ENCODE measurements at places on chromosomes 1 and 21.

DNA sequence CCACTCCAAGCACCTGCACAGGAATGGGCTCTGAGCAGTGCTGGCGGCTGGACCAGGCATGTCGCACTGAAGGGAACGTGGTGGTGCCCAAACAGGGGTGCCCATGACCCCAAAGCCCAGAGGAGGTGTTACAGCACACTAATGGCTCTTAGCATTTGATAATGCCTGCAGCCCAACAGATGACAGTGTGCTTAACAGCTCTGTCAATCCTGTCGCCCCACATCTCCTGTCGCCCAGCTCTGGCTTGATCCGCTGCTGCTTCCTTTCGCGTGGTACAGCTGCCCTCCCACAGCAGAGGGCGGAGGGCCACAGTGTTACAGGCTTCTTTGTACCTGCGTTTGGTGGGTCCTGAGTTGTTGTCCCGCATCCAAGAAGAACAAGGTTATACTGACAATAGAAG is 32.2 kb upstream of the CR1L start:
- no peak for DNase-seq

- DNase-seq = no peak
These were observed 58.0 kb upstream of the LAPTM5 start for GRCh38 chr1:30815556-30815955.

- DNase-seq = no peak
These were observed 226.2 kb downstream of the AJAP1 start for GRCh38 chr1:4880626-4881025.

- DNase-seq = no peak
These were observed 12.3 kb upstream of the IL22RA1 start for GRCh38 chr1:24155011-24155782.

GRCh38 chr1:233375653-233376052 is 48.1 kb downstream of the MAP3K21 start:
- DNase-seq = no peak

GRCh38 chr1:76137746-76138145 is 63.2 kb downstream of the ST6GALNAC3 start:
- DNase-seq = no peak

DNA sequence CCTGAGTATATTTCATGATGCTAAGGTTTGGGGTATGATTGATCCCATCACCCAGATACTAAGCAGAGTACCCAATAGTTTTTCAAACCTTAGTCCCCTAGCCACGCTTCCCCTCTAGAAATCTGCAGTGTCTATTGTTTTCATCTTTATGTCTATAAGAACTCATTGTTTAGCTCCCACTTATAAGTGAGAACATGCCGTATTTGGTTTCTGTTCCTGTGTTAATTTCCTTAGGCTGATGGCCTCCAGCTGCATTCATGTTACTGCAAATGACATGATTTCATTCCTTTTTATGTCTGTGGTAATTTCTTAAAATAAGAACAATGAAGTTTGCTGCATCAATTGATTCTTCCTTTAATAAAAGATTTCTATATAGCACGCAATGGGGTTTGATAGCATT is 301.3 kb downstream of the PLPP3 start:
- DNase-seq = no peak

GRCh38 chr1:17546946-17547670 is 7.6 kb downstream of the ARHGEF10L start:
- DNase-seq = no peak

DNA sequence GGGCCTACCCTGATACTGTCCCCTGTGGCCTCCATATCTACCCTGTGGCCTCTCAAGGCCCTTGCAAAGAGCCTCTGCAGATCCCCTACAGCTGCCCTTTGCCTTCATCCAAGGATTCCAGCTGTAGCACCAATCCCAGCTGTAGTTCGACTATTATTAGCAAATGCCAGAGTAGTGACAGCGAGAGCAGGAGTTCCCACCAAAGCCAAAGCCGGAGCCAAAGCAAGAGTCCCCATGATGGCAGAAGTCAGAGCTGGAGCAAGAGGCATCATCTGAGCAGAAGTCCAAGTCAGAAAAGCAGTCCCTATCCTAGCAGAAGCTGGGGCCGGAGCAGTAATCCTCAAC is 2.7 kb downstream of the NSUN4 start:
- DNase-seq = no peak

DNA sequence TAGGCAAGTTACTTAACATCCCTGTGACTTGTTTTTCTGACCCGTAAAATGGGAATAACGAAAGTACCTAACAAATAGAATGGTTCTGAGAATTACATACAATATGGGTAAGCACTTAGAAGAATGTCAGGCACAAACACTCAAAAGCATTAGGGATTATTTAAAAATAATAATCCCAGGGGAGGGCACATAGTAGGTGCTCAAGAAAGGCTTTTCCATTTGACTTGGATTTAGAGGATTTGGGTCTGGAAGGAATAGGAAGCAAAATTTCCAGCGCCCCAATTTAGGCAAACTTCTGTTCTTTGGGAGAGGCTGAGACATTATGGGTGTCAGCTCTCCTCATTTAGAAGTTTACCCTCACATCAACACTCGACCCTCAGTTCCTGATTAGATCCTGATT is 115.5 kb downstream of the SYF2 start:
- DNase-seq = no peak

- no peak for DNase-seq
These were observed 172.9 kb upstream of the HOOK1 start for GRCh38 chr1:59641836-59642235.

DNA sequence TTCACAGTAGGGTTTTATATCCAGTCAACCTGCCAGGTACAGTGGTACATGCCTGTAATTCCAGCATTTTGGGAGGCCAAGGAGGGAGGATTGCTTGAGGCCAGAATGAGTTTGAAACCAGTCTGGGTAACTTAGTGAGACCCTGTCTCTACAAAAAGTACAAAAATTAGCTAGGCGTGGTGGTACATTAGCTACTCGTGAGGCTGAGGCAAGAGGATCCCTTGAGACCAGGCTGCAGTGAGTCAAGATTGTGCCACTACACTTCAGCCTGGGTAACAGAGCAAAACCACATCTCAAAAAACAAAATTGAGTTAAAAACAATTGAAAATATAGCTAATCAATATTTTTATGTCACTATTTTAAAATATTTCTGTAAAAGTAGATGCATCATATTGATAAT is 33.2 kb downstream of the DDI2 start:
- DNase-seq = no peak

DNA sequence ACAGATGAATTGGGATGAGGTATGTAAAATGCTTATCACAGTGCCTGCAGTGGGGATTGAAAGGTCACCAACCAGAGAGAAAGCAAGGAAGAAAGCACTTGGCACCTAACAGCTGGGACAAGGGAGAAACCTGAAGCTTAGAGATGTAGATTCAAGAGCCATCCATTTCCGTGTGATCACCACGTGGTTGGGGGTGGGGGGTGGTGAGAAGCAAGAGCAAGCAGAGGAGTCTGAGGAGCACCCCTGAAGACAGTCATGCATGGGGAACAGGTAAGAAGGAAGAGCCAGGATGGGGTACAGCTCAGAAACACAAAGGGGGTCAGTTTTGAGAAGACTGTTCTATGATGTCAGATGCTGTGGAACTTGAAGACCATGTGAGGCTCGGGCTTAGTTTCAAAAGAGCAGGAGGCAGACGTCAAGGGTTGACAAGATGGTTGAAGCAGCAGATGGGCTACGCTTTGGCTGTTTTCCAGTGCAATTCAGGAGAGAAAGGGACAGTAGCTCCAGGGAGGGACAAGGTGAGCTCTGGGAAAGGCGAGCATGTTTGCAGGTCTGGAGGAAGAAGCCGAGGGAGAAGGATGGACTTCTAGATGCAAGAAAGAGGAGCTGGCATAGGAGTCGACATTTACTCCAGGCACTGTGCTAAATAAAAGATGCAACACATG is 17.4 kb downstream of the KANK4 start:
- DNase-seq = no peak

- no peak for DNase-seq
These were observed 9.6 kb upstream of the RPS6KC1 start for GRCh38 chr1:213041443-213041842.

- no peak for DNase-seq
These were observed 10.6 kb downstream of the SOD1 start for GRCh38 chr21:31670070-31670469.

DNA sequence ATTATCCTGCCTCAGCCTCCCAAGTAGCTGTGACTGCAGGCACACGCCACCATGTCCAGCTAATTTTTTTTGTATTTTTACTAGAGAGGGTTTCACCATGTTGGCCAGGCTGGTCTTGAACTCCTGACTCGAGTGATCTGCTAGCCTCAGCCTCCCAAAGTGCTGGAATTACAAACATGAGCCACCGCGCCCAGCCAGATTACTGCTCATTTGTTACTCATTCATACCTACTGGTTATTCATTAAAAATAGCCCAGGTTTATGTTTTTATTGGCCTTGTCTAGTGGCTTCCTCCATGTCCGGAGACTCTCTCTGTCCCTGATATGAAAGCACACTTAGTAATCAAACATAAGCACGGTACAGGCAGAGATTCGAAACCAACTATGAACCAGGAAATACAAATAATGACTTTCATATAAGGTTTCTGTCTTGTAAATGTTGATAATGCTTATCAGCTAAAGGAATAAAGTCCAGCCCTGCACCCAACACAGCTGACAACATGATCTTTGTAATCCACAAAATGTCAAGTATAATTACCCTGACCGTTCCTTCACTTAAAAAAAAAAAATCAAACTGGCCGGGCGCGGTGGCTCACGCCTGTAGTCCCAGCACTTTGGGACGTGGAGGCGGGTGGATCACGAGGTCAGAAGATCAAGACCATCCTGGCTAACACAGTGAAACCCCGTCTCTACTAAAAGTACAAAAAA is 50.4 kb upstream of the CXADR start:
- no peak for DNase-seq

- peak; percentile 11 for DNase-seq
These were observed 8.8 kb upstream of the CEP85 start for GRCh38 chr1:26225033-26225831.

- DNase-seq = peak; percentile 12
These were observed 540 bp downstream of the ARHGEF2 start for GRCh38 chr1:155977690-155978324.

DNA sequence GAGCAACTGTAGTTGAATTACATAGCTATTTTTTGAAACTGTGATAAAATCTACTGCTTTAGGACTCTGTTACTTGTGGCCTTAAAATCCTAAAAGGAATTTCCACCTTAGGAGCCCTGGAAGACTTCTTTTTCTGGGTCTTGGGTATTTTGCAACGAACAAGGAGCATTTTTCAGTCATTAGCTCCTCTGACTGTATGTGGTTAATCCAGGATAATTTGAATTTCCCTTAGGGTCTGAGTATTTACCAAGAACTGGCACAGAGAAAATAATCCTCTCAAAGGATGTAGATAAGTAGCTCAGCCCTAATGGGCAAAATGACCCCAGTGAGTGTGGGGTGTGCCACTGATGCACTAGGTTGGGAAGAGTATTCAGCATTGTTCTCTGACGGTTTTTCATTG is 170.4 kb downstream of the VAV3 start:
- no peak for DNase-seq

DNA sequence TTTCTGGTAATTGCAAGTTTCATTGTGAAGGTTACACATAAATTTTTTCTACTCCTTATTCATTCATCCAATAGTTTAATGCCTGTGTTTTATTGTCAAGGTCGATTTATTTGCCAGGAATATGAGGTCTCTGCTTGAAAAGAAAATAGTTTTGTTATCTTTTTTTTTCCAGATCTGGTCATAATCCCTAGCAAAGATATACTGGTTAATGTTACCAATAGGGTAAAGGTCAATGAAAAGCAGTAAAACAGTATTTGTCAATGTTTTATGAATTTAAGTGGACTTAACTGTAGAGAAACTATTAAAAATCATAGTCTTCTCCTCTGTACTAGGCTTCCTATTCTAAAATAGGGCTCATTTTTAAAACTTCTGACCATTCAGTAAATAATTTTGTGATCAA is 8.1 kb upstream of the FMO3 start:
- DNase-seq = no peak

- no peak for DNase-seq
These were observed 117.4 kb downstream of the AGBL4 start for GRCh38 chr1:49906365-49906764.

- no peak for DNase-seq
These were observed 343.3 kb upstream of the VAMP3 start for GRCh38 chr1:7427605-7428300.

- DNase-seq = peak; percentile 17
These were observed 39.8 kb upstream of the CLIC4 start for GRCh38 chr1:24705260-24706073.

DNA sequence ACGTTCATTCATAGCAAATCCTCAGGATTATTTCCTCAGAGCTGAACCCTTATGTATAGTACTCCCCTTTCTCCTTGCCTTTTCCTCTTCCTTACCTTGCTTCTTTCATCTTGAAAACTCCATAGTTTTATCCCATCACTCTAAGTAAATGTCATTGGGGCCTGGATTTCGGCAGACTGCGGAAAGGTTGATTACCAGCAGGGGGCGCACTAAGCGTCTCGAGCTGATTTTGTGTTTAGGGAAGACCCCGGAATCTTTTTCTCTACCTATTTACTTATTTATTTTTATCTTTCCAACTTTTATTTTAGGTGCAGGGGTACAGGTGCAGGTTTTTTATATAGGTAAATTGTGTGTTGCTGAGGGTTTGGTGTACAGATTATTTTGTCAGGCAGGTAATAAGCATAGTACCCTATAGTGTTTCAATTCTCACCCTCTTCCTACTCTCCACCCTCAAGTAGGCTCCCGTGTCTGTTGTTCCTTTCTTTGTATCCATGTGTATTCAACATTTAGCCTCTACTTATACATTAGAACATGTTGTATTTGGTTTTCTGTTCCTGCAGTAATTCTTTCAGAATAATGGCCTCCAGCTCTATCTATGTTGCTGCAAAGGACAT is 11.4 kb upstream of the MTARC1 start:
- DNase-seq = no peak

DNA sequence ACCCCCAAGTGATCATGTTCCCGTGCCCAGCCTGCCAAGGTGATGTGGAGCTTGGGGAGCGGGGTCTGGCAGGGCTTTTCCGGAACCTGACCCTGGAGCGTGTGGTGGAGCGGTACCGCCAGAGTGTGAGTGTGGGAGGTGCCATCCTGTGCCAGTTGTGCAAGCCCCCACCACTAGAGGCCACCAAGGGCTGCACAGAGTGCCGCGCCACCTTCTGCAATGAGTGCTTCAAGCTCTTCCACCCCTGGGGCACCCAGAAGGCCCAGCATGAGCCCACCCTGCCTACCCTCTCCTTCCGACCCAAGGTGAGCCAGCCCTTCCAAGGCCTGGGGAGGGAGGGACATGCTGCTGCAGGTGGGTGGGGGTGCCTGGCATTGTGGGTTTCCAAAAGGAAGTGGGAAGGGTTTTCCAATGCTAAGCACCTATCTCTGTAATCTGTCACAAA is 2.3 kb downstream of the TRIM46 start:
- DNase-seq = no peak

- no peak for DNase-seq
These were observed 27.4 kb downstream of the RAD54L start for GRCh38 chr1:46275030-46275337.

GRCh38 chr21:28554660-28555475 is 437.8 kb downstream of the LTN1 start:
- DNase-seq = no peak

GRCh38 chr1:22379566-22379965 is 72.1 kb upstream of the ZBTB40 start:
- DNase-seq = no peak

GRCh38 chr1:20411196-20411980 is 74.6 kb downstream of the CAMK2N1 start:
- no peak for DNase-seq

Data from activated effector memory CD4-positive, alpha-beta T cell treated with Interleukin-2 at 50 U/mL for 16 hours (primary cell).